ENCODE measurements at places on chromosomes 4 and X.

GRCh38 chr4:163747886-163748285 lies 253.4 kb downstream of the TMA16 start:
- DNase-seq, result no peak

- DNase-seq, result no peak
These were observed 50.7 kb upstream of the NLGN4X start for GRCh38 chrX:6279277-6279909.

GRCh38 chr4:65645185-65645584 lies 25.1 kb downstream of the EPHA5 start:
- DNase-seq, result peak; percentile 10

- DNase-seq, result no peak
These were observed 63.9 kb downstream of the CPEB2 start for GRCh38 chr4:15066140-15066539.

GRCh38 chr4:144267084-144267483 lies 126.6 kb upstream of the GYPA start:
- DNase-seq, result no peak

DNA sequence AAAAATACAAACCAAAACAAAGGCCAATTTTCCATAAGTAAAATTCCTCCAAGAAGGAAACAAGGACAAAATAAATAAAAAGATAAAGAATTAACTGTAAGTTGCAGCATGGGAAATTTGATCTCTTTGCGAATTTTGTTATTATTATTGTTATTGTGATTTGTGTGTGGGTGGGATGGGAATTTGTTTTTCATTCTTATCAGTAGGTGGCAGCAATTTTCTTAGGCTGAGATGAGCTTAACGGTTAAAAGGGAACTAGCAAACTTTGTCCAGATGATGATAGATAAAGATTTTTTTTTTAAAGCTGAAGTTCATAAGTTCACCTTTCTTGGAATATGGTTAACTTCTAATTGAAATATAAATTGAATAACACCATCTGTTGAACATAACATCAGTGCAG lies 83.2 kb upstream of the IL1RAPL2 start:
- DNase-seq, result no peak

DNA sequence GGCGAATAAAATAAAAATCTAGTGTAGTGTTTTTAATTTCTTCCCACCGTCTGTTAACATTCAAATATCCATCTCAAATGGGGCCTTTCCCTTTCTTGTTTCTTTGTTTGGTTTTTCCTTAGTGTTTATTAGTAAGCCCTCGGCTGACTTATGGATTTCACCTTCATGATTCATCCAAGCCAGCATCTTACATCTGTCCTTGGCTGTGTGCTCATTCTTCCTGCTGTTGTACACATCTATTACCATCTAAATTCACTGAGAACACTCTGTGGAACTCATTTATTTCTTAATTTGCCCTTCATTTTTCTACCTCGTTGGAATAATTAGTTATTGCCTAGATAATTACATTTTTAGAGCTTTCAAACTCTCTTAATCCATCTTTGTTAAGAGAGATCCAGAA lies 84.9 kb downstream of the SPCS3 start:
- peak; percentile 17 for DNase-seq

Measured in A549 (cell line).